Stimulated activated CD4-positive, alpha-beta T cell treated with anti-CD3 and anti-CD28 coated beads, TNF-alpha, amount 100 ng/mL, for 48 hours (primary cell): ENCODE measurements at places on chromosomes 1 and 21.

DNA sequence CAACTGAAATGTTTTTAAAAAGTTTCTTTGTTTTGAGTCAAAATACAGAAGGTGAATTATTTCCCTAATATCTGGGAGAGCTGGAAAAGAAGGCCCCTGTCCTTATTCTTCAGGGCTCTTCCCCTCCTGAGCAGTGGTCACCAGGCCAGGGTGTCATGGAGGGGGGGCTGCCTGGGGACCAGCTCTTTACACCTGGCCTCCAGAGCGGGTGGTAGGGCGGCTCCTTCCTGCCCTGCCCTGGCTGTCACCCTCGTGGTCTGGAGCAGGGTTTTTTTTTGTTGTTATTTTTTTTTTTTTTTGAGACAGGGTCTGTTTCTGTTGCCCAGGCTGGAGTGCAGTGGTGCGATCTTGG is 6.6 kb downstream of the SKI start:
- DNase-seq: no peak

- no peak for DNase-seq
Measured at GRCh38 chr1:191695865-191696264, 462.4 kb upstream of the RGS18 start.

DNA sequence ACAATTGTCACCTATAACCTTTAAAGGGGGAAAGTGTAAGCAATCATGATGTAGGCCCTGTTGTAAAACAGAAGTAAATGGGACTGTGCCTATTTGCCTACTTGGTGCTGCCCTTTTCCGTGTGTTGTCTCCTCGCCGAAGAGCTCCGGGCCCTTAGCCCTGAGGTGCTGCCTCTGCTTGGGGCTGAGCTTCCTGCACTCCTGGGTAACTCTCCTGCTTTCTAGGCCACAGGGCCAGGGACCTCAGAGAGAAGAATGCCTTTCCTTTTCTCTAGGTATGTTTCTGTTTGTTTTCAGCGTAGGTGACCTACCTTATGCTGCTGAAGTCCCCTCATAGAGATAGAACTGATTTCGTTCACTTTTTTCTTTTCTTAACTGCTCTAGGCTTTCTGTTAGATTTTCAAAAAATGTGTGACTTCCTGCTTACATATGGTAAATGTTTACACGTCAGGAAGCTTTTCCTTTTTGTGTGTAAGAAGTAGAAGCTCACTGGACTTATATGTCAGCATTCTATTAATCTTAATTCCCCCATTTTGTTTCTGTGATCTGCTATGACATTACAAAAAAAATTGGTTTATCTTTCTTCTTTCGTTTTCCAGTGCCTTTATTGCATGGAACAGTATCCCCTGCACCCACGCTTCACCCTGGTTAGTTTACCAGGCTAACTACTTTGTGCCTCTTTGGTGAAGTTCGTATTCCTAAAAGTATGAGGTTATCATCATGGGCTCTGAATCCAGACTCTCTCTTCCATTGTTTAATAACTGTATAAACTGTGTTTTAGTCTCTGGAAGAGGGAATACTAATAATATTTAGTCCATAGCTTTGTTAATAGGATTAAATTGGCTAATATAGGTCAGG is 61.7 kb downstream of the ITSN1 start:
- no peak for DNase-seq

- no peak for DNase-seq
Measured at GRCh38 chr1:3215198-3216014, 146.4 kb downstream of the PRDM16 start.

DNA sequence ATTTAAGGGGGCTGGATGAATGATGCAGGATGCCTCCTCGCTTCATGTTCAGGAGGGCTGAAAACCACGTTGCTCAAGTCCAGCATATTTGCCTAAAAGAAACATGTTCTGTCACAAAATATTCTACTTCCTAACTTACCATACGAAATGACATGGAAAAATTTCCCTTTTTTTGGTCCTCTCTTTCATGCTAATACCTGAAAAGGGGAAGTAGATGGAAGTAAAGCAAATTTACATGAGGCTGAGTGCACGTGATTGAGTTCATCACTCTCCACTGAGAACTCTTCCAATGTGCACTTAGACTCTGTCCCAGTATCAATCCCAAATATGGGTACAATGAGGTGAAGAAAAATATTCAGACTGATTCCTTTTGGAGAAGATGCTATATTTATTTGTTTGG is 23.0 kb downstream of the XCL2 start:
- DNase-seq: no peak

GRCh38 chr1:24256687-24257086 is 62.5 kb upstream of the GRHL3 start:
- no peak for DNase-seq

GRCh38 chr1:37147392-37147831 is 113.1 kb upstream of the GRIK3 start:
- no peak for DNase-seq

DNA sequence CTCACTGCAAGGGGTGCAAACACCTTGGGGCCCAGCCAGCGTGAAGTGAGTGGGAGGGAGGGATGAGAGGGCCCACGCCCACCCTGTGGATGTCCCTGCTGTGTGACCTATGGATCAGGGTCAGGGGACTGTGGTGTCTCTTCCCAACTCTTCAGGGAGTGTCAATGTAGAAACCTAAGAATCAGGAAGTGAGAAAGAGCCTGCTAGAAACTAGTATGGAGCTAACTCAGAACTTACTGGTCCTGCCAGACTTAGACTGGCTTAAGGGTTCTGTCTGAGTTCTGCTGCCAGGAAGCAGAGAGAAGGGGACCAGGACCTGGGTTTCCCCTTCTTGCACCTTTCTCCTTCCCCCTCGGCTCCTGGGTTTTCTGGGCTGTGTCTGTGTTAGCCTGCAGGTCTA is 1.8 kb upstream of the IL10 start:
- no peak for DNase-seq

DNA sequence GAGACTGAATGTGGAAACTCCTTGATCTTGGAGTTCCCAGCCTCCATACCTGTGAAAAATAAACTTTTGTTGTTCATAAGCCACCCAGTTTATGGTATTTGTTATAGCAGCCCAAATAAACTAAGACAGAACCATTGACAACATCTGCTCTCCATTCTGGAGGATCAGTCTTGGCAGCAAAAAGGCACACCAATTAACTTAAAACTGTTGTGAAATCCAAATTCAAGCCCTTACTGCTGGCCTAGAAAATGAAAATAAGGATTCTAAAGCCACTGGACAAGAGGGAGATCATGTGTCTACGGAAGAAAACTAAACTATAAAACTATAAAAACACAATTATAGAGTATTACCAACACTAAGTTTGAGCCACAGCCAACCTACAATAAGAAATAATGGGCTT is 172.1 kb upstream of the RNPC3 start:
- DNase-seq: no peak

GRCh38 chr1:12052008-12052573 is 11.0 kb upstream of the TNFRSF8 start:
- DNase-seq: no peak

DNA sequence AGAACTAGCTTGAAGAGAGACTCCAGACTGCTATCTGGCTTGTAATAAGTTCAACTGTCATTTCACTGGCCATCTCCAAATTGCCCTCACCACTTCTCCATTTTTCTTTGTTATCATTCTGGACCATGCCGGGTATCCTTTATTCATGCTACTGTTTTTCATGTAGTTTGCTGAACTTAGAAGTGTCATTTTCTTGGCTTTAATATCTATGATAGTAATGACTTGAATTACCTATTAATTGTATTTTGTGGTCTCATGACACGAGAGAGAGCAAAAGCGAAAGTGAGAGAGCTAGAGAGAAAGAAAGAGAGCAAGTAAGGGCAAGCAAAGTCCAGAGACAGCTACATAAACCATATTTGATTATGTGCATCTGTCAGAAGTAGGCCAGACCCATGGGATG is 184.9 kb upstream of the ATP1B1 start:
- no peak for DNase-seq

DNA sequence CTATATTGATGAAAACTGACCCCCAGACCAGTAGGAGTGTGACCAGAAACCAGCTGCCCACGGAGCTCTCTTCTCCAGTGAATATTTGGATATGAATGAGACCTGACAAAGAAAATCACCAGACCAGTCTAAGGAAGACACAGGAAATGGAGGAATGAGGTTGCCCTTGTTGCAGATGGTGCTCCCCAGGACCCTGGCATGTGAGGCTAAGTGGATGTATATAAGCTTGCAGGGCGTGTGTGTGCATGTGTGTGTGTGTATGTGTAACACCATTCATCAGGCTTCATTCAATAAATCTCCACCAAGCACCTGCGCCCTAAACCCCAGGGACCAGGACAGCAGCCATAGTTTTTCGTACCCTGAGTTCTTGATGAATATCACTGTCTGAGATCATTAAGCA is 14.4 kb downstream of the PHLDA3 start:
- DNase-seq: no peak

GRCh38 chr1:110130989-110131388 is 18.7 kb downstream of the UBL4B start:
- DNase-seq: no peak

DNA sequence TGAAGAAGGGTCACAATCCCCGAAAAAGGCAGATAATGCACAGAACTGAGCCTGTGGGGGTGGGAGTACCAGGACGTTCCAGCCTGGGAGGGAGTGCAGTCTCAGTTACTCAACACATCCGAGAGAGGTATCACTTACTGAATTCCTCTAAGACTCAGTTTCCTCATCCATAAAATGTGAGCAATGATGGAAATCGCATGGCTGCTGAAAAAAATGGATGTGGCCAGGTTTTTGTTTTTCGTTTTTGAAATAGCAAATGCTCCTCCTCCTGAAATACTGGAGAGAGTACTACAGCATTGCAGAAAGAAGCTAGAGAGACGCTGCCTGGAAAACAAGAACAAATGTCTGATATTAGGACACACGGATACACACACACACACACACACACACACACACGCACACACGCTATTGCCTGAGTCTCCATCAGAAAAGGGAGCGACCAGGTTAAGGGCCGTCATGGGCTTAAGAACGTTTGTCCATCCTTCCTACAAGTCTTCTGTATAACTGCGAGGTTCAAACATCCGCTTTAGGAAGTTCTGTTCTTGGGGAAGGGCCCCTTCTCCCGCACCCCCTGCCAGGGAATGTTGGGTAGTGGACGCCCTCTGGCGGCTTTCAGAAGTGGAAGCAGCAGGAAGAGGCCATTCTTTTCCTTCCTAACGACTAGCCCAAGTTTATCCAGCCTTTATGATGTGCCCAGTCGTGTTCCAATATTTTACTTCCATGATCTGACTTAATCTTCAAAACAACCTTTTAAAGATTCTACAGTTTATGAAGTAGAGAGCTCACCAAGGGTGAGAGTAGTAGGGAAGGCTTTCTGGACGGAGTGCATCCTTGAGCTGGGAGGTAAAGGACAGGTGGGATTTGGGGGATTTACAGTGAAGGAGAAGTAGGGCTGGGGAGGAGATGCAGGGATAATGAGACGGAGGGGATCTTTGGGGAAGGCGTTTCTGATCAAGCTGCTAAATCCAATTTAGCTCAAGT is 699 bp upstream of the NES start:
- no peak for DNase-seq

- no peak for DNase-seq
Measured at GRCh38 chr1:235057385-235058306, 71.0 kb downstream of the TOMM20 start.

GRCh38 chr1:244368279-244368678 is 83.4 kb downstream of the ADSS2 start:
- DNase-seq: no peak

DNA sequence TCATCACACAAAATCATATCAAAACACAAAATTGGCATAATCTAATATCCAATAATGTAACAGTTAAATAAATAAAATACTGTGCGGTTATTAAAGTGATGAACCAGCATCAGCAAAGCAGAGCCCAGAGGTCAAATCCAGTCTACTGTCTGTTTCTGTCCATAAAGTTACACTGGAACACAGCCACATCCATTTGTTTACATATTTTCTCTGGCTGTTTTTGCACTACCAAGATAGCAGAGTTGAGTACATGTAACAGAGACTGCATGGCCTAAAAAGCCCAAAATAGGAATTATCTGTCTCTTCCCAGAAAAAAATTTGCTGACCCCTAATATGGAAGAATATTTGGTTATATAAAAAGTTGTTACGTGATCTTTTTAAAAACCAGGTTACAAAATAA is 242.2 kb upstream of the DMRTA2 start:
- DNase-seq: no peak

DNA sequence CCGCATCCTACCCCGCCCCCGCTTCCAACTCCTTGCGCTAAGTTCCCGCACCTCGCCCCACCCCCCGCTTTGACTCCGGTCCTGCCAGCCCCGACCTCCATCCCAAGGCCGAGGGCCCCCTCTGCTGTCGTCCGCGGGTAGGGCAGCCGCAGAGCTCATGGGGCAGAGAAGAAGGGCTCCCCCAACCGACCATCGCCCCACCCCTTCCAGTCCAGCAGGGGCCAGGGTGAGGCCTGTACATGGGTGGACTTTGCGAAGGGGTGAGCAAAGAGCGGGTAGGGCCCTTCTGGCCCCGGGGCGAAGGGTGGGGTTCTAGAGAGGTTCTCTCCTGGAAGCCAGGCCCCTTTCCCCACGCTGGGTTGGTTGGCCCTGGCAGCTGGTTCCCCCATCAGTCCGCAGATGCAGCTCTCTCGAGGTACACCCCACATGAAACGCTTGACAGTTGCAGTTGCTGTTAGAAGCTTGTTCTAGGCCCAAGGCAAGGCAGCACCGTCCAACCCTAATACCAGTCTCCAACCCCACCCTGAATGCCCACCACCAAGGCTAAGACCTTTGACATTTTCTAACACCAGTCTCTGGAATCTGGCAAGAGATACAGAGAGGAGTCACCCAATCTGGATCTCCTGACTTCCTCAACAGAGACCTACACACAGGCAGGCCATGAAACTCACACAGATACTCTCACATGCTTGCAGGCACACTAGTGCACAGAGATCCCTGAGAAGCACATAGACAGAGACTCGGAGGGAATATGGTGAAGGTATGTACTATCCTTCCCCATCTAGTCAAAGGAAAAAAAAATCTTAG is 25.3 kb upstream of the ADGRB2 start:
- peak; percentile 97 for DNase-seq

DNA sequence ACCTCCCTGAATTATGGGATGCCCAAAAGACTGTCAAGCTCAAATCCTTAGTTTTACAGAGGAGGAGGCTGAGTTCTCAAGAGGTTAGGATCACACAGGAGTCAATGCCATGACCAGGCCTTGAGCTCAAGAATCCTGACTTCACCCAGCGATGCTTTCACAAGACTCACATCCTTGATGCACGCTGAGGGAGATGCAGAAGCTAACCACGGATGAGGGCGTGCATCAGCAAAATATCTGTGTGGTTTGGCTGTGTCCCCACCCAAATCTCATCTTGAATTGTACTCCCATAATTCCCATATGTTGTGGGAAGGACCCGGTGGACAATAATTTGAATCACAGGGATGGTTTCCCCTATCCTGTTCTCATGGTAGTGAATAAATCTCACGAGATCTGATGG is 133.2 kb downstream of the KCNJ6 start:
- no peak for DNase-seq

DNA sequence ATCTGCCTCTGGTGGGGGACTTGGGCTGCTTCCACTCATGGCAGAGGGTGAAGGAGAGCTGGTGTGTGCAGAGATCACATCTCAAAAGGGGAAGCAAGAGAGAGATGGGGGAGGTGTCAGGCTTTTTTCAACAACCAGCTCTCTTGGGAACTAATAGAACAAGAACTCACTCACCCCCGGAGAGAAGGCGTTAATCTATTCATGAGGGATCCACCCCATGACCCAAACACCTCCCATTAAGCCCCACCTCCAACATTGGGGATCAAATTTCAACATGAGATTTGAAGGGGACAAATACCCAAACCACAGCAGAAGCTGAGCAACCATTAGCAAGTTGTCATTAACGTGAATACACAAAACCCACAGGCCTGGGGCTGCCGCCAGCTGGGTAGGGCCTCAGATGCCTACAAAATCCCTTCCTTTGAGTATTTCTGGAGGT is 12.0 kb upstream of the VWA5B1 start:
- DNase-seq: no peak
